Foreskin fibroblast (primary cell): ENCODE measurements at places on chromosomes 3 and 15.

- no peak for DNase-seq
Observed at GRCh38 chr15:74889390-74889882, 406 bp upstream of the MPI start.

GRCh38 chr3:66912306-66912705 lies 85.8 kb upstream of the KBTBD8 start:
- DNase-seq, result no peak

DNA sequence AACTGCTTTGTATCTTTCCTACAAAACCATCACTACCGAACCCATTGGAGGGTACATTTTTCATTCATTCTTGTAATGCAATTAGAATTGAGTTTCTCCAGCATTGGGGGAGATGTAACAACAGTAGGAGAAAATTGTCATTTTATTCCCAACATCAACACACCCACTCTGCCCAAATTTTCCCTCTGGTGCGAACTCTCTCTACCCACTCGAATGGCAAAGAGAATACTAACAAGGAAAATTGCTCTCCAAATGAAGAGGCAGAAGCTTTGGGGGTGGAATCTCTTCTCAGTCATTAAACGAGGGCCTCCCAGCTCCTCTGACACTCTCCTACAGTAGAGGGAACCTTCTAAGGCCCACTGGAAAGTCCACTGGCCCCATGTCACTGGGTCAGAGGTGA lies 135.7 kb downstream of the MEGF11 start:
- no peak for DNase-seq

- DNase-seq, result no peak
Observed at GRCh38 chr15:93247466-93248121, 158.6 kb upstream of the RGMA start.

DNA sequence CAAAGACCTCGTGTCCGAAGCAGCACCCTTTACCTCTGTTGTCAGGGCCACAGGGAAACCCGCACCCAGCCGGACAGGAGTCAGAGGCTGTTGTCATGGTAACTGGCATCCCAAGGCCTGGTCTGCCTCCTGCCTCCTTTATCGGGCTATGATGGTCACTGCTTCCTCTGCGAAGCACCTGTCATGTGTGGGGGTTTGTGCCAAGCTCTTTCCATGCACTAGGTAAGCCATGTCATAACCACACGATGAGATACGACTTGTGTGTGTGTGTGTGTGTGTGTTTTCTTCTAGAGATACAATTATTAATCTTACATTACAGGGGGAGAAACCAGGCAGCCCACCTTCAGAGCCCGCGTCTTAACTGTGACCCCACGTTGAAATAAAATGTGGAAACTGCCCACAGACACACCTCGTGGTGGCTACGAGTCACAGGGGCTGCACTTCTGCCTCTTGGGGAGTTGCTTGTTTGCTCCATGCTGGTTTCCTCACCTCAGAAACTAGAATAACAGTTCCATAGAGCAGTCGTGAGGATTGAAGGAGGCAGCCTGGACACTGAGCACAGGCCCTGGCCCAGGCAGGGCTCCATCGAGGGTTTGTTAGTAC lies 18.0 kb downstream of the ZDHHC19 start:
- no peak for DNase-seq

- DNase-seq, result no peak
Observed at GRCh38 chr3:121793078-121793477, 41.8 kb downstream of the IQCB1 start.

DNA sequence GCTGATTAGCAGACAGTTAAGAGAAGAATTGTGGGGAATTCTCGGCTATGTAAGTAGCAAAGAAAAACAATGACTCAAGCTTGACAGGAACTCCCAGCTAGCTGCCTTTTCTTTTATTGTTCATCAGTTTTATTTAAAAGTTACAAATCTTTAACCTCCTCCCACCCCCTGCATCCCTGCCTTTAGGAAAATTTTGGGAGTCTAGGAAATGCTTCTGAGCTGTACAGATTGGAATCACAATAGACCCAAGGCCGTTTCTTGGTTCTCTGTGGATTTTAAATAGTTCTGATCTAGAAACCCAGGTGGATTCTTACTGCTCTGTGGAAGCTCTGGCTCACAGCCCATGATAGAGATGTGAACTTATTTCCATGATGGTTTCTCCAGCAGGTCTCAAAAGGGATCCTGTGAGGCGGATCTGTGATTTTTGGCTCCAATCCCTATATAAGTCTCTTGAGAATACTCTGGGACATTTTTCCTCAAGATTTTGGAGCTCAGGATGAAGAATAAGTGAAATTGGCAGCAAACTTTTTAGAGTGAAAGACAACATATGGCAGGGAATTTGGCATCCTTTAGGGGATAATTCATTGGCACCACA lies 312.3 kb downstream of the EPHA3 start:
- DNase-seq, result no peak

- DNase-seq, result peak; percentile 96
Observed at GRCh38 chr3:10015461-10015904, 10.8 kb upstream of the FANCD2 start.

DNA sequence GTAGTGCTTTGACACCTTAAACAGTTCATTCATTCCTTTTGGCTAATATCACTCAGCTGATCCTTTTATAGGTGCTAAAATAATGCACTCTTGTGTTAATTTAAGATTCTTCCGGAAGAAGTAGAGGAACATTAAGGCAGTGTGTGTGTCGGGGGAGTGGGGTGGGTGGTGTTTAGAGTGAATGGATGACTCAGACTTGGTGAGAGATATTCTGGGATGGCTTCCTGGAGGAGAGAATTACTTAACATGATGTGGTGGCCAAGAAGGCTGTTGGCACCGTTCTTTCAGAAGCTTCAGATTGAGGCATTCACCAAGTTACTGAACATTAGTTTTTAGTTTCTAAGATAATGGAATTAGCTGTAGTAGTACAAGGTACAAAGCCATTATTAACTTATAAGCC lies 125.6 kb upstream of the ROPN1 start:
- DNase-seq, result peak; percentile 68

GRCh38 chr3:21152555-21152954 lies 598.5 kb downstream of the ZNF385D start:
- DNase-seq, result no peak

GRCh38 chr3:144873066-144873465 lies 901.4 kb downstream of the DIPK2A start:
- DNase-seq, result no peak

GRCh38 chr3:142656575-142656974 lies 60.4 kb downstream of the PLS1 start:
- no peak for DNase-seq

- DNase-seq, result peak; percentile 71
Observed at GRCh38 chr3:59052803-59053411, 3.1 kb upstream of the CFAP20DC start.

DNA sequence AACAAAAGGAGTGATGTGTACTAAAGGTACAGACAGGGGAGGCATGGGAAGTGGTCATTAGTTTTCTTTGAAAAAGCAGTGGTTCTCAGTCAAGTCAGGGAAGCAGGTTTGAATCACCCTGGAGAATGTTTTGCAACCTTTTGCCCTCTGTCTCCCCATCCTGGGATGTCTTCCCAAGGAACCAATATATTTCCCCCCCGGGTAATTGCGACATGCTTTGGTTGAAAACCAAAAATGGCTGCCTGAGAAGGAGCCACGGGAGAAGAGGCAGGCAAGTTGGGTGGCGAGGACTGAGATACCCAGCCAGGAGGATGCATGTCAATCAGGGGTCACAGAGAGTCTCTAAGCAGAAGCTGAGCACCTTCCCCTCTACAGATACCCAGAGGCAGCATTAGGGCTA lies 20.2 kb upstream of the PPP1R2 start:
- peak; percentile 45 for DNase-seq

- peak; percentile 1 for DNase-seq
Observed at GRCh38 chr15:26260517-26261133, 397.5 kb upstream of the ATP10A start.

DNA sequence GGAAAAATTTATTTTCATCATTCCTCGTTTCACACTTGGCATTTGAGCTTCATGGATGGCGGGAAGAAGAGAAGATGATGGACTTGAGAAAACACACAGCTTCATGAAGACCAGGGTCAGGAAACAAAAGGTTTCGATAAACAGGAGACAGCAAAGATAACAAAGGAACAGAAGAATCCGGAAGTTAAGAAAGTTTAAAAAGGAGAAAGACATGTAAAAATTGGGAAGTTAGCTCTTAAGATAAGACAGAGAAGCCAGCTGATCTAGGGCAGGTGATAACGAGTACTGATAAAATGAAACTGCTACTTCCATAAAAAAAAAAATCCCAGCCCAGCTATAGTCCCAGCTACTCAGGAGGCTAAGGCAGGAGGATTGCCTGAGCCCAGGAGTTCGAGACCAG lies 23.9 kb downstream of the IL5RA start:
- DNase-seq, result no peak

GRCh38 chr3:131315162-131315561 lies 66.4 kb upstream of the NUDT16 start:
- no peak for DNase-seq

DNA sequence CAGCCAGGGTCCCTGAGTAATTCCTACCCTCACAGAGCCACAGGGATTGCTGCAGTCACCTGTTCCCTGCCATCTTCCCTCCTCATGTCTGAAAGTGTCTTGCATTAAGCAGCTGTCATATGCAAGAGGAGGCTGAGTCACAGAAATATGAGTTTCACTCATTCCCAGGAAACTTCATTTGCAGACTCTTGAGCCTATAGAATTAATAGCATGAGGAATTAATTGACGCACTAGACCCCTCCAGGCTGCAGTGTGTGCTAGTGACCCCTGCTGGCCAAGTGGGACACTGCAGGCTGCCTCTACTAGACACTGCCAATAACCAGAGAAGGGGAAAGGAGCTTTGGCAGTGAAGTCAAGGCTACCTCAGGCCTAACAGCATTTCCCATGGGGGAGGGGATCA lies 50.6 kb upstream of the SLC6A1 start:
- DNase-seq, result peak; percentile 8

GRCh38 chr15:95018888-95019545 lies 787.7 kb downstream of the MCTP2 start:
- DNase-seq, result peak; percentile 39

DNA sequence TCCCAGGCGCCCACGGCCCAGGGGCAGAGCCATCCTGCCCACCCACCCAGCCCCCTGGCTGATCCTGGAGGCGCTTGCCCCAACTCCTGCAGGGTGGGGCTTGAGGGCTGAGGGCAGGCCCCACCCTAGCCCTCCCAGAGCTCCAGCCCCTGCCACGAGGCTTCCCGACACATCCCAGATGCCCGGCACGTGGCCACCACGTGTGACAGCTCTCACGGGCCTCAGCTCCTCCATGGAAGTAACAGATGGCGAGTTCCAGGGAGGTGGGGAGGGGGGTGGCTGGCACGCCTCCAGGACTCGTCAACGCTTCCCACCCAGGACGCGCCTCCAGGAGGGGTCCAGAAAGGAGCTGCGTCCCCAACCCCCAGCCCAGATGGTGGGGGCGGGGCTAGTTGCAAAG lies 29.1 kb downstream of the PLXND1 start:
- DNase-seq, result no peak

DNA sequence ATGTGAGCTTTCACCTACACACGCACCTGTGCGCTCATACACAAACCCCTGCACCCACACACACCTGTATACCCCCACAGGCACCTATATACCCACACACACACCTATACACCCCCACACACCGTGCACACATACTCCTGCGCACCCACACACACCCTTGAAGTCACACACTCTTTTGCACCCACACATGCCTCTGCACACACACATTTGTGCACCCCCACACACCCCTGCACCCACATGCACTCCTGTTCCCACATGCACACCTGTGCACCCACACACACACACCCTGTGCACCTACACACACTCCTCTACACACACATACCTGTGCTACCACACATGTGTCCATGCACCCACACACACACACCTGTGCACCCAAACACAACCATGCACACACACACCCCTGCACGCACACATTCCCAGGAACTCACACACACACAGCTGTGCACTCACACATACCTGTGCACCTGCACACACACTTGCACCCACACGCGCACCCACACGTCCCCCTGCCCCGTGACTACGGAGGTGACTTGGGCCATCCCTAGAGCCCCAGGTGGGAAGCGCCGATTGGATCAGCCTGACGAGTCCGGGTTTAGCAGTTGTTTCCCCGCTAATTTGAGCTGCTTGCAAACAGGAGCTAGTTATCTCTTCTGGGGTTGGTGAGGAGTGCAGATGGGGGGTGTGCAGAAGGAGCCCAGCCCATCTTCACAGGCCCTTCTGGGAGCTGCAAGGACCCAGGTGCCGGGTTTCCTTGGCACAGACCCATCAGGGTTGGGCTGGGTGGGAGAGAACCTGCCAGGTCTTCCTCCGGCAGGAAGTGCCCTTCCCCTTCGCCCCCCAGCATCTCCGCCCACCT lies 97.8 kb downstream of the CHSY1 start:
- DNase-seq, result no peak

DNA sequence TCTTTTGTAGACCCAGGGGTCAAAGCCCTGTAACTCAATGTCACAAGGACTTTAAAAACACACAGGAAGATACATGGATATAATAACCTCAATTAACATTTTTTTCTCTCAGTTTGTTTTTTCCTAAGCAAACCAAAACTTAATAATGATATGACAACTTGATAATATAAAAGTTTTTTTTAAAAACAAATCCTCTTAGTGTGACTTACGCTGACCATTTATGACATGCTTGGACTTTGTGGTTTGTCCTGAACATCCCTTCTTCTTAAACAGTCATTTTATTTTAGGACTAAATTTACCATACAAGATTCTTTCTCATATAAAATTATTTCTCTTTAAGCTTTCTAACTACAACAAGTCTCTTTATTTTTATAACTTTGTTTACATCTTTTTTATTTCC lies 25.4 kb upstream of the FAM3D start:
- no peak for DNase-seq

DNA sequence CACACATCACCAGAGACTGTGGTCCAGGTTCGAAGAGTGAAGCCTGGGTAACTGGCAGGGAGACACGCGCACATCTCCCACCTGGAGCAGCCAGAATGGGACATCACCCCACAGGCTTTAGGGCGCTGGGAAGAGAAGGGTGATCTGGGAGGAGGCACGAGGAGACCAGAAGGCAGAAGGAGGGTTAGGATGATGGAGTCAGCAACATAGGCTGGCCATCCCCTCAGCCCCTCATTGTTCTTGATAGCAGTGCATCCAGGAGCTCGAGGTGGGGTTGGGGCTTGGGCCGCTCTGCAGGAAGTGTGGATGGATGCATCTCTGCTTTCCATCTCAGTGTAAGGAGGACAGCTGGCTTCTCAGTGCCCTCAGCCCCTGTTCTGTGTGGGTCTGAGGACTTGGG lies 15.2 kb downstream of the PLA2G4F start:
- DNase-seq, result no peak

GRCh38 chr3:13253208-13253937 lies 166.7 kb downstream of the NUP210 start:
- no peak for DNase-seq

DNA sequence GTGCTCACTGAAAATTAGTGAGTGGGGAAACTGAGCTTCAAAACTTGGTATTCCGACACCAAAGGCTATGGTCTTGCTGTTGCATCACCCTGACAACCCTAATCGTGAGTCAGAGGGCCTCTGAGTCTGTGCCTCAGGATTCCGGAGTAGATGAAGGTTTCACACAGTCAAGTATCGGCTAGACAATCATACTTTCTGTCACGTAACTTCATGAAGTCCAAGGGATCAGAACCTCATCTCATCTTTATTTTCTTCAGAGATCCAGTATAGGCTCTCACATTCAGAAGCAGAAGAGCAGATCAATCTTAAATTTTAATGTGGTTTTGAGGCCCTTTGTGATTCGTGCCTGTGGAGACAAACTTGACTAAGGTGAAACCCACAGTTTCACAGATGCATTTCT lies 26.1 kb upstream of the NECTIN3 start:
- peak; percentile 22 for DNase-seq
